ENCODE measurements at places on chromosomes 16 and 17.

- no peak for DNase-seq
Observed at GRCh38 chr17:5631958-5632590, 47.8 kb upstream of the NLRP1 start.

- no peak for DNase-seq
Observed at GRCh38 chr16:53741546-53741945, 37.6 kb downstream of the FTO start.

DNA sequence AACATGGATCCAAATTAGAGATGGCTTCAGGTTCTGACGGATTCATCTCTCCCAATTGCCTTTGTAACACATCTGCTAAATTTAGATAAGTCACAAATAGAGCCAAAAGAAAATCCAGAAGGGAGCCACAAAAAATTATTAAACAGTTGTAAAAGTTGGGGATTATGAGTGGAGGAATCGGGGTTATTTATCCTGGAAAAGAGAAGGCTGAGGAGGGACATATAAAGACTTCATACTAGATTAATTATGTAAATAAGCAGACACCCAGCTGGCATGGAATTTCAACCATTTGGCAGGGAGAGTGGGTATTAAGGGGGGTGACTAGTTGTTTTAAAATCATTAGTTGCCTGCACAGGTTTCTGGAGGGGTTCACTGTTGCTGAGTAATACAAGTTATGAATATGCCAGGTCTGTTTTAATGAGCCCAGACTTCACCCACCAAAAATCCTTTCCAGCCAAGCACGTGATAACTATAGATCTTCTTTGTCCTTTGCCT lies 89.6 kb downstream of the CDH13 start:
- no peak for DNase-seq

GRCh38 chr17:82031303-82031884 lies at the start of gene RAC3:
Gene RAC3, plus strand, starts transcription at chr17:82031678. Its CDS starts 84 bp downstream, at chr17:82031762.
- no peak for DNase-seq

DNA sequence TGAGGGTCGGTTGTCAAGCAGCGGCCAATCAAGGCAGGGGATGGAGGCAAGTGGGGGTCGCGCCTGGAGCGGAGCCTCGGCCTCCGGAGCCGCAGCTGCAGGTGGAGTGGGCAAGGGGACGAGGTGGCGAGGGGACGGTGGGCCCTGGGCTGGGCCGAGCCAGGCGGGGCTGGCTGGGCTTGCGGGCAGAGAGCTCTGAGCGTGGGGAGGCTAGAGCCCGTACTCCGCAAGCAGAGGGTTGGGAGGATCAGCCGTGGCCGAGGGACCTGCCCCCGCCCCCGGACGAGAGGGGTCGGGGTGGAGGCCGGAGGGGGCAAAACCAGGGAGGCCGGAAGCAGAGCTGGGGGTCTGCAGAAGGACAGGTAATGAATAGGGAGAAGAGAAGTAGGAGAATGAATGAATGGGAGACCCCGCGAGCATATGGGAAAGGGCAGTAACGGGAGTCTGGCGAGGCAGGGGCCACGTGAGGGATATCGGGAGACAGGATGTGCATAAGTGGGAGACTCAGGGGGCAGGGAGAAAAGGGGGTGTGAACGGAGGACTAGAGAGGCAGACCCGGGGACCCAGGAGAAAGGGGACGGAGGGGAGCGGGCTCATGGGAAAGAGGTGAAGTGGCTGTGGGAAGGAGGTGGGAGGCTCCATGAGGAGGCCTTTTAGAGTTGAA lies at the start of gene KATNB1:
TSS of gene KATNB1 (plus strand) at position 16 of the 664 bp plus-strand sequence. CDS start 1,474 bp downstream, outside the sequence.
- no peak for DNase-seq

- no peak for DNase-seq
Observed at GRCh38 chr16:445566-445965, 20.1 kb downstream of the RAB11FIP3 start.

DNA sequence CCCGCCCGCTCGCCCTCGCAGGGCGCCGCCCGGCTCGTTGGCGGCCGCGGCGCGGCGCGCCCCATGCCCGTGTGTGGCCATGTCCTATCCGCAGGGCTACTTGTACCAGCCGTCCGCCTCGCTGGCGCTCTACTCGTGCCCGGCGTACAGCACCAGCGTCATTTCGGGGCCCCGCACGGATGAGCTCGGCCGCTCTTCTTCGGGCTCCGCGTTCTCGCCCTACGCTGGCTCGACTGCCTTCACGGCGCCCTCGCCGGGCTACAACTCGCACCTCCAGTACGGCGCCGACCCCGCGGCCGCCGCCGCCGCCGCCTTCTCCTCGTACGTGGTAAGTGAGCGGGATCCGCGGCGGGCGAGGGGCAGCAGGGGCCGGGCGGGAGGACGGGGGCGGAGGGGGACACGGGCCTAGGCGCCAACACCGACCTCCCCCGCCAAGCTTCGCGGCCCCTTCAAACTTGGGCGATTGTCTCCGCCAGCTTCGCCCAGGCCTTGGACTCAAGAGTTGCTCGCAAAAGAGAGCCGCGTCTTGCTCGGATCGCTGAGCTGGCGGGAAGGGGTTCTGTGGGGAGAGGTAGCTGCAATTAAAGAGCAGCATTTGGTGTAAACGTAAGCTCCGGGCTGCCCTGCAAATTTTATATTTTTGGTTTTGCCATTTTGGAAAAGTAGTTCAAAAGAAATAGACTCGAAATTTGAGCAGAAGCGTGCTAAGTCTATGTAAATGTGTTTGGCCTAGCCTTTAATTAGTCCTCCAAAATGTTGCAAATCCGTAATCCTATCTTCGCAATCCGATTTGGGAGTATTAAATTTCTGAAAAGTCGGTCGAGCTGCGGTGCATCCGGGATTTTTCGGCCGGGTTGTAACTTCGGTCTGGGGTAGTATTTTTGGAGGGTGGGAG lies 702 bp downstream of the IRX5 start:
- DNase-seq = no peak

- DNase-seq = peak; percentile 15
Observed at GRCh38 chr17:42133461-42134041, 10.9 kb downstream of the HSPB9 start.

DNA sequence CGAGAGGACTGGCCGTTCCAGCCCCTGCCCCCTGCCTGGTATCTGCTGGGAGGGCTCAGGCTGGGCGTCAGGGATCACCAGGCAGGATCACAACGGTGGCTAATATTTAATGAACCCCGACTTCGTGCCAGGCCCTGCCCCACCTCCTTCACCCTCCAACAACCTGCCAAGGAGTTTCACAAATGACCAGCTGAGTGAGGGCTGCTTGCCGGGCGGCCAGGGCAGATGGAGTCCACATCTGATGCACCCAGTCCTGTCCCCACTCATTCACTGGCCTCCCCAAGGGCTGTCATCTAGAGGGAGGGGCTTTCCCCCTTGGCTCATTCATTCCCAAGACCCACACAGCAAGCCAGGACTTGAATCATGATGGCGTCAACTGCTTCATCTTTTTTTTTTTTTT lies 17.5 kb downstream of the UBALD1 start:
- no peak for DNase-seq

DNA sequence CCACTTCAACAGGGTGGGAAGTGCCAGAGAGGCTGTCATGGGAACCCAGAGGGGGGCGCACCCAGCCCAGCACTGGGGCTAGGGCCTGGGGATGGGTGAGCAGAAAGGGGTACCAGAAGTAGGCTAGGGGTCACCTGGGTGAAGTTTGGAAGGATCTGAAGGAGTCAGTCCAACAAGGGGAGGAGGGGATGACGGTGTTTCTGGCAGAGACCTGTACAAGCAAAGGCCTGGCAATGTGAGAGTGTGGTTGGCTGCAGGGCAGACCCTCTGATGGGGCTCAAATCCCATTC lies 13.4 kb upstream of the KATNB1 start:
- DNase-seq = no peak

DNA sequence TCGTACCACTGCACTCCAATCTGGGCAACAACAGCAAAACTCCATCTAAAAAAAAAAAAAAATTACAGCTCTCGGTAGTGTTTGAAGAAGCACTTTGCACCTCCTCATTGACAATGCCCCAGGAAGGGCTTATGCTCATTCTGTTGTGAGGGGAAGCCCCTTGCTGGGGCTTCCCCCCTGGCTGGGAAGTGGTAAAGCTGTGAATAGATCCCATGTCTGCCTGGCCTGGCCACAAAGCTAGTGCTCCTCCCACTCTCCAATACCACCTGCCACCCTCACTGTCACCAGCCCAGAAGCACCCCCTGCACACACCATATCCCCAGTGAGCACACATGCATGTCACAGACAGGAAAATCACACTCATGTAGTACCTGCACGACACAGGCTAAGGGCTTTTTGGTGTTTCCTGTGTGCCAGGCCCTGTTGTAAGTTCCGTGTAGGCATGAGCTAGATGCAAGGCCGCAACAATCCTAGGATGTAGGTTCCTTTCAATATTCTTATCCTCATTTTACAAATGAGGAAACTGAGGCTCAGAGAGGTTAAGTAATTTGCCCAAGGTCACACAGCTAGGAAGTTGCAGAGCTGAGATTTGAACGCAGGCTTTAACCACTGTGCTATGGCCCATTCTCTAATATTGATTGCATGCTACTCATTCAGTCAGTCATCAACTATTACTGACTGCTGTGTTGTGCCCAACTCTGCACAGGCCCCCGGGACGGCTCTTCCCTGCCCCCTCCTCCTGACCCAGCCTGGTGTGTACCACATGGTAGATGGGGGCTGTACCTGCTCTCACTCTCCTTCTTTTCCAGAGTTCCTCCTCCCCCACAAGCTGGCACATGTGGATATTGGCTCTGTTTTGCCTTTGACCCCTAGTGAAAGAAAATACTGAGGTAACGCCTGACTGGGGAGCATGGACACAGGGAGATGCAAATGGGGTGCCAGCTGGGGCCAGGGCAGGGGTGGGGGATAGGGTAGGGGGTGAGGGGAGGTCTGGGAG lies 11.9 kb upstream of the COL1A1 start:
- DNase-seq = peak; percentile 10

- no peak for DNase-seq
Observed at GRCh38 chr17:45895969-45896785, 1.8 kb downstream of the MAPT start.

GRCh38 chr17:77549726-77550366 lies 408.7 kb upstream of the TNRC6C start:
- no peak for DNase-seq

- DNase-seq = no peak
Observed at GRCh38 chr17:31695456-31696090, 163.5 kb downstream of the COPRS start.

- no peak for DNase-seq
Observed at GRCh38 chr17:1013729-1014090, 16.8 kb downstream of the TIMM22 start.

DNA sequence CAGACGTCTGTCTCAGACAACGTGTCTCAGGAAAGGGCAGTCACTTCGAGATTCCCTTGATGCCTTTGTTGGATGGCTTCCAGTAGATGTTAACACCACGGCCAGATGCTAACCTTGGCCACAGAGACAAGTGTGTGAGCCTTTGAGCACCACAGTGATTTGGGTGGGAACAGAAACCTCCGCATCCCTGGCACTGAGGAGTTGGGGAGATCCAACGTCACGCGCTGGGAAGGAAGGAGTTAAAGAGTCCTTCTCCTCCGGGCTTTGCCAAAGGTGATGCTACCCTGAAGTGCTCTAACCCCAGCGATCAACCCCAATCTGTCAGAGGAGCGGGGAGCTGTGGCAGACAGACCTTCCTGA lies 3.0 kb upstream of the ABR start:
- no peak for DNase-seq

DNA sequence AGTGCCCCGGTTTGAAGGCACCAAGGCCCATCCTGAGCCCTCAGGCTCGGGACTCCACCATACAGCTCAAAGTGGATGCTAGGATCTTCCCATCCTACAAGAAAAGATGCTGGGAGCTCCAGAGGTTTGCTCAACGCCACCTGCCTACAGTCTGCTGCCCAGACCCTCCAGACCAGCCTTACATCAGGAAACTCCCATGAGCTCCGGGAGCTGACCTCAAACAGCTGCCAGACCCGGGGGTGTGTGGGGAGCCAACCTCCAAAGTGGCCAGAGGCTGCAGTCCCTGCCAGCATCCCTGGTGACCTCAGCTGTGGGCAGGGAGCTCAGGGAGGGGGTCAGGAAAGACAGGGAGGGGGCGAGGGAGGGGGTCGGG lies 43.8 kb downstream of the C16orf82 start:
- no peak for DNase-seq

- DNase-seq = no peak
Observed at GRCh38 chr17:70021726-70022125, 53.3 kb upstream of the KCNJ16 start.

DNA sequence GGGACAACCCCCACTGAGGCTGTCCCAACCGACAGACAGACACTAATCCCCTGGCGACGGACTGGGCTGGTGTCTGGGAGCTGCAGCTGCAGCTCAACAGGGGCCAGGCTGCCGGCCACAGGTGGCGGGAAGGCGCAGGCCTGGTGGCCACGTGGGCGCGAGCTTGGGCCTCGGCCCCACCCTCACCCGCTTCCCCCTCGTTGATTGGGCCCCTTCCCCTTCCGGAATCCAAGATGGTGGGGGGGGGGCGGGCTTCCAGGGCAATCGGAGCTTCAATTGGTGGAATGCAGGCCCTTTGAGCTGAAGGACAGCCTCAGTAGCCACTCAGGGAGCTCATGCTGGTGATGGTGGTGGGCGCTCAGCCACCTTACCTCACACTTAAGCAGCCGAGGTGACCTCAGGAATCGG lies 8.7 kb upstream of the TBX4 start:
- DNase-seq = no peak

- DNase-seq = no peak
Observed at GRCh38 chr16:29658705-29659104, 4.3 kb upstream of the SPN start.

GRCh38 chr16:81623365-81624102 lies 155.6 kb upstream of the PLCG2 start:
- peak; percentile 44 for DNase-seq

DNA sequence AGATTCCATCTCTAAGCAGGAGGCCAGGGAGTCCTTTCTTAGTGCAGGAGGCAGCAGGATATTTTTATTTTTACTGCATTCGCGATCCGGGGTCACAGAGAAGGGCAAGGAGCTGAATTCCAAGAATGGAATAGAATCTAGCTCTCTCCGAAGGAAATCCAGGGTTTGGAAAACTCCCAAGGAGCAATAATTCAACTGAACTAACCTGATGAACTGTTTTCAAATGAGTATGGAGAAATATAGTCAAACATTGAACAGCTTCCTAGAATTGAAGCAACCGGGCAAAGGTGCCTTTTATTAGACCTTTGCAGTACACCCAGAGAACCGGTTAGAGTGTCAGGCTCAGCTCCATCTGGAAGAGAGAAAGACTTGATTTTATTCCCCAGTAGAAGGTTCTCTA lies 120.7 kb upstream of the MAF start:
- DNase-seq = no peak

DNA sequence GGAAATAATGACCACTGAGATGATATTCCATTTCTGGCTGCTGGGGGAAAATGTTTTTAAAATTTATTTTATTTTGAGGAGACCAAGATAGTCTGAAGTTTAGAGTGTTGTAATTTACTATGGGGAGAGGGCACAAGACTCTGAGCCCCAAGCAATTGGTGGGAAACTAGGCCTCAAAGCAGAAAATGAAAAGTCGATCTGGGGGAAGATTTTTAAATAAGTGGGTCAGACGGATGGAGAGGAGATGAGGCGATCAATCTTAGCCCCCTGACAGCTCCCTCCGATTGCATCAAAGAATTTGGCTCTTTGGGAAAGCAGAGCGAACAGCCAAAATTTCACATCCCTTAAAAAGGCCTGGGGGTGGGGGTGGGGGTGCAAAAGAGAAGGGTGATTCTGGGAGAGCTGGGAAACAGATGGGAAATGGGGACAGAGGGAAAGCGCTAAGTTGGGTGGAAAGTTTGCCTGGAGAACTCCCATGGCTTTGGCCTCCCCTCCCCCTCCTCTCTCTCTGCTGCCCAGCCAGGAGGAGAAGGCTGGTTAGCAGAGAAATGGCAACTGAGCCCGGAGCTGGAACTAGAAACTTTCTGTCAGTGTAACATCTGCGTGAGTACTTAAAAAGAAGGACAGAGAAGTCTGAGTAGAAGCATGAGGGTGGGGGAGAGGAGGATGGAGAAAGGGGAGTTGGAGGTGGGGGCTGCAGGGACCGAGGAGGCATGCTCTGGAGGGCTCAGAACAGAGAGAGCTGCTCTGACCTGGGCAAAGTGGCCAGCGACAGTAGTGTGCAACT lies 1.4 kb upstream of the HOXB2 start:
- DNase-seq = no peak

All from activated effector memory CD4-positive, alpha-beta T cell treated with Interleukin-2 at 50 U/mL for 16 hours (primary cell).